ENCODE measurements at places on chromosomes 7 and 10. TPM values are rescaled to one million over a fixed set of nuclear protein-coding genes. Genes with fewer than 3 reads are reported as not detected.

DNA sequence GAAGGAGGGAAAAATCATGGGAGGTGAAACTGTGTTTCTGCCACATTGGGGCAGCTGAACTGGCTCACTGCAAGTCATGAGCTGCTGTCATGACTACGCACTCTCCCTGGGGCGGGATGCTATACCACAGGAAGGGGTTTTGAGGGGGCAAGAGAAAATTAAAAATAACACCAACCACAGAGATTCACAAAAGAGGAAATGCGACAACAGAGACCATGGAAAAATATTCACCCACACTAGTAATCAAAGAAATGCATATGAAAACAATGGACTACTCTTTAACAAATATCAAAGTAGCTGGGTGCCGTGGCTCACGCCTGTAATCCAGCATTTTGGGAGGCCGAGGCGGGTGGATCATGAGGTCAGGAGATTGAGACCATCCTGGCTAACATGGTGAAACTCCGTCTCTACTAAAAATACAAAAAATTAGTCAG is 65.2 kb upstream of the TM9SF3 start:
- DNase-seq: no peak

DNA sequence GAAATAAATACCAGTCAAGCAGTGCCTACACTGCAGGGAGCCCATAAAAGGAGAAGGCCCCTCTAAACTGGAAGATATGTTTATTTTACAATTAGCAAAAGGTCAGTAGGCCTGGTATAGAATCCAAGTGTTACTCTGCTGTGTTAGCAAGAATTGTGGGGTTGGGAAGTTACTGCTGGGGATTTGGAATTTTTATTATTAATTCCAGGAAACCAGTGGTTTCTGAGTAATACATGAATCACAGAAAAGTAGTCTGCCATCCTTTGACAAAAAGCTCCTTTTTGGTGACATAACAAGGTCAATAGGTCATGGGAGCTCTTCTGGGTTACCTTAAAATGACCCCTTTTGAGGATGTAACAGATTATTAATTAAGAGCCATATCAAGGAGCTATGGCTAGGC is 67.4 kb downstream of the ZNF92 start:
- no peak for DNase-seq

MET gene
- total RNA-seq: 85.6 TPM

IL6 gene
- total RNA-seq: 11.8 TPM

DNA sequence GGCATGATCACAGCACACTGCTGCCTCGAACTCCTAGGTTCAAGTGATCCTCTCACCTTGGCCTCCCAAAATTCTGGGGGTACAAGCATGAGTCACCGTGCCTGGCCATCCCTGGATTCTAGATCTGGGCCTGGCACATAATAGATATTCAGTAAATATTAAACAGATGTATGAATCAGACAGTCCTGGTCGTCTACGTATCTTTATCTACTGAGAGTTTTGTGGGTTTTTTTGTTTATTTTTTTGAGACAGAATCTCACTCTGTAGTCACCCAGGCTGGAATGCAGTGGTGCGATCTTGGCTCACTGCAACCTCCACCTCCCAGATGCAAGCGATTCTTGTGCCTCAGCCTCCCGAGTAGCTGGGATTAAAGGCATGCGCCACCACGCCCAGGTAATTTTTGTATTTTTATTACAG is 24.3 kb upstream of the ITGB1 start:
- DNase-seq: no peak

DNA sequence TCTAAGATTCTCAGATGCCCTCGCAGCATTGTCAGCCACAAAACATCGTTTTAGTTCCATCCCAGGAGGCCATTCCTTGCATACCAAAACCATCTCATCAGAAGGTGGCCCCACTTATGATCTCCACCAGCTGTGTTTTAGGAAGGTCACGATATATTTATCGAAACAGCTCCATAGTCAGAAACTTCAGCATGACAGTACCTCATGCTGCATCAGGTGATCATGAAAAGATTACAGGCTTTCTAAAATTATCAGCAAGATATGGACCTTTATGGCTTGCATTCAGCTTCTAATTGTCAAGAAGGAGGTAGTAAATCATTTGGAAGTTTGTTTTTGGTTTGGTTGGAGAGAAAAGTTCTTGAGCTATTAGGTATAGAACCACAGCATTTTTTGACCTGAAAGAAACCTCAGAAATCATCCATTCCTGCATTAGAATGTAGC is 20.0 kb downstream of the JAZF1 start:
- no peak for DNase-seq

FANK1 gene
- 18.1 TPM for total RNA-seq

DNA sequence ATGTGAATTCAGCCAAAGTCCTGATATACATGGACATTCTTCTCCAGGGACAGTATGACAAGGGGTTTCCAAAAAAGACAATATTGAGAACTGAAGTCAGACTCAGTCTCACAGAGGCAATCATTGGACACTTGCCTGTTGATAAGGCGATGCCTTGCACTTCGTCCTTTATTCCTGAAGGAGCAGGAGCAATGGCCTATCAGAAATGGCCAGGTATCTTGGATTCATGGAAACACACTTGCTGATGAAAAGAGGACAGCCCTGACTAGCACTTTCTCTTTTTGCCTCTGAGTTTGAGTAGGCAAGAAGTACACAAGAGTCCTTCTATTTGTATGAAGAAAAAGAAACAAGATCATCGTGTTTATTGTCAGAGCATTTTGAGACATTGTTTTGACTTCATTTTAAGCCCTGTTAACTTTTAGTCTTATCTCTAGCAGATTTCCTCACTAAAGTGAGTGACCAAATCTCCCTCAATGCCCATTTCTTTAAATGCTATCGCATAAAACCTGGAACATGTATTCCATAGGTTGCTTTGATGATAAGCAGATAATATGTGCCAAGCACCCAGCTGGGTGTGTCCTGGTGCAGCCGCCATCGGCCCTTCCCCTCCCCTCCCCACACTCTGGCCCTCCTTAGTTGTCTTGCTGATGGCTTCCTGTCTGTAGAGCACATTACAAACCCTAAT is 26.6 kb downstream of the ST8SIA6 start:
- no peak for DNase-seq

DNA sequence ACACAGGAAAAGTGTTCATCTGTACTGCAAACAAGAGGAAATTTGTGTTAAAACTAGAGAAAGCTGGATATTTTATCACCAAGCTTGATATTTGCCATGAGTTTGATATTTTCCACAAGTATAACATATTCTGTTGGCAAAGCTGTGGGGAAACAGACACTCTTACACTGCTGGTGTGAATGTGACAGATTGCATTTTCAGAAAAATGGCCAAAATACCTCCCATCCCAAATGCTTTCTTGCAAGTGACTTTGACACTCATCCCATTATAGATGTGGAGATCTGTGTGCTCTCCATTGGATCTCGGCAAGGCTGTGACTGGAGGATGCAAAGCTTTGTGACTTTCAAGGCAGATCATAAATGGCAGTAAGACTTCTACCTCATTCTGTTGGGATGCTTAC is 30.5 kb downstream of the ZNF713 start:
- no peak for DNase-seq
